ENCODE measurements at places on chromosomes 2 and 18.

DNA sequence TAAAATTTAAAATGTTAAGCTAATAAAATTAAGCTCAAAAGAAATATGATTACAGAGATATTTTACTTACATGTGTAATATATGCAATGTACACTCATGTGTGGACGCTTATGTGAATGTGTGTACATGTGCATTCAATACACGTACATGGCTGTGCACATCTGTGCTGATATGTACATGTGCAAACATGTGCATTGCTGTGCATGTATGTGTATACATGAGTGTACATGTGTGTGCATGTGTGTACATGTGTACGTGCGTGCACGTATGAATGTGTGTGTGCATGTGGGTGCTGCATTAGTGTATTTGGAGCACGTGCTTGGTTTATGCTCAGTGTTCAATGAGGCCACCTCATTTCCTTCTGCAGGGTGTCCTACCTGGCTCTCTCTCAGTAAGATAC lies 88.2 kb upstream of the TMEM18 start:
- no peak for DNase-seq

GRCh38 chr18:7415081-7415894 lies 151.8 kb upstream of the PTPRM start:
- no peak for DNase-seq

GRCh38 chr2:37656512-37657423 lies 14.7 kb downstream of the CDC42EP3 start:
- DNase-seq = no peak

DNA sequence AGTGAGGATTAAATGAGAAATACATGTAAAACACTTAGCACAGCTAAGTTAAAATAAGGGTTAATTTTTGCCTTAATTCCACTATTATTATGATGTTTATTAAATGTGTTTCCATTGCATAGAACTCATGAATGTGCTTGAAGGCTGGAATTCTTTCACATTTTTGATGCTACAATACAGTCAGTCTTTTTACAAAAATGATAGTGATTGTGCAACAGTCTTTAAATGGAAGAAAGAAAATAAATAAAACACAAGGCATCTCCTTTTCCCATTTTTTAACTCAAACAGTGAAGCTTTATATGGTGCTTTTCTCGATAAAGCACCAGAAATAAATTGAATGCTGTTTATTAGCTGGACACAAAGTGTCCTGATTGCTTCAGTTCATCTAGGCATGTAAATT lies 123.9 kb downstream of the MAP2 start:
- DNase-seq = no peak

Measured in Right ventricle myocardium superior (tissue), 1 donor.